Stimulated activated CD8-positive, alpha-beta memory T cell treated with anti-CD3 and anti-CD28 coated beads, Interleukin-15, amount 100 ng/mL, for 48 hours (primary cell): ENCODE measurements at places on chromosomes 12 and 14.

- DNase-seq: no peak
These were observed 100.4 kb upstream of the FGD4 start for GRCh38 chr12:32298917-32299316.

- peak; percentile 63 for DNase-seq
These were observed 5.6 kb downstream of the TNFRSF1A start for GRCh38 chr12:6336079-6336888.

DNA sequence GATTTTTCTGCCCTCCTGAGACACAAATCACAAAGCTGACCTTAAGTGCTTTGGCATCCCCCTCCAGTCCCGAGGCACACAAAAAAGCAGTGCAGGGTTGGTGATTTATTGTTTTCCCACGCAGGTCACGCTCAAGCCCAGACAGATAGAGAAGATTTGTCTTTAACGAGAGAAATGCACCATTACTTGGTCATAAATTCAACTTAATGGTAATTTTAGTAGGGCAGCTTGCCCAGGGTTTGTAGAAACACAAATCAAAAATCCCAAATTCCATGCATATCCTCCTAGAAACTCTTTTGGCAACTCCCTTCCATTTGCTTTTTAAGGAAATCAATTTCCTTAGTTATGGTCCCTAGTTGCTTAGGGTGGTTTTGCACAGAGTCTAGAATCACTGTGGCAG, 132.6 kb downstream of the IGF1 start:
- DNase-seq: no peak

DNA sequence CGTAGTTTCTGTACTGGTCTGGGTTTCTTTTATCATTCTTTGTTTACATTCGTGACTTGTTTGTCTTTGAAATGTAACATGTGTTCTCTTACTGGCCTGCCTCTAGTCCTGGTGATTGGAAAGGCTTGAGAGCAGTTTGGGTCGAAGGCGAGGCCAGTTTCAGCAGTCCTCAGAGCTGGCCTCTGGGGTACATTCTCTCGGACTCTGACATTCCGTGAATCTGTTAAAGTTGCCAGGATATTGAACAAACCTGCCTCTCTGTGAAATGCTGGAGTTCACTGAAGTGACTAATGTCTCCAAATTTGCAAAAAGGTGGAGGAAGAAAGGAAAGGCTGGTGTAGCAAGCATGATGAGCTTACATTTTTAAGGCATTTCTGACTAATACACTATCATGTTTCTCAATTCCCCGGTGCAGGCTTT, 1.5 kb downstream of the PLEKHA5 start:
- DNase-seq: no peak

- DNase-seq: no peak
These were observed 27.5 kb downstream of the ZC2HC1C start for GRCh38 chr14:75096959-75097358.

DNA sequence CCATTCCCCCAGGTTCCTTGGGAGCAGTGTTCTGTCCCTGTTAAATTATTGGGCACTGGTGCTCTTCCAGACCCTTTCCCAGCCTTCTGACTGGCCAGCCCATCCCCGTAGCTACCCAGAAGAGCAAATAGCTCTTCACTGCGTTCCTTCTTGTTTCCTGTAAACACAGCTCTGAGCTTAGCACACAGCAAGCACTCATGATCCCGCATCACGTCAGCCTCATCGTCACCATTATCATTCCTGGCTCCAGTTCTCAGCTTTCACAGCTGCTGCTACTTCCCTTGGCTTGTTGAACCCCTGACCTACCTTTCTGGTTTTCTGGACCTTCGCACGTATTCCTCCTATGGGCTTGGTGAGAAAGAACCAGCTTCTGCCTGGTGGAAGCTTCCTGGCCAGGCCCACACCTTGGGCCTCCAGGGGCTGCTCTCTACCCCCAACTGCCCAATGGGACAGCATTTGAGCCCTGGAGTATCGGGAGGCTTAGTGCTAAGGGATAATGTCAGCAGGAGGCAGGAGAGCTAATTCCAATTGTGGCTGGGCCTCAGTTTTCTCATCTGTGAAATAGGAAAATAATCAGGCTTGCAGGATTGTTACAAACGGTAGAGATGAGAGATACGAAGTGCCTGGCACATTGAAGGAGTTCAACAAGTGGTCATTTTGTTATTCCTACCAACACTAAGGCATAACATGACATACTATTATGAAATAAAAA, 22.6 kb upstream of the PAPOLA start:
- no peak for DNase-seq

- no peak for DNase-seq
These were observed 144.0 kb upstream of the TMPO start for GRCh38 chr12:98371419-98371818.

GRCh38 chr14:69242311-69243224, 17.4 kb upstream of the GALNT16 start:
- DNase-seq: no peak

DNA sequence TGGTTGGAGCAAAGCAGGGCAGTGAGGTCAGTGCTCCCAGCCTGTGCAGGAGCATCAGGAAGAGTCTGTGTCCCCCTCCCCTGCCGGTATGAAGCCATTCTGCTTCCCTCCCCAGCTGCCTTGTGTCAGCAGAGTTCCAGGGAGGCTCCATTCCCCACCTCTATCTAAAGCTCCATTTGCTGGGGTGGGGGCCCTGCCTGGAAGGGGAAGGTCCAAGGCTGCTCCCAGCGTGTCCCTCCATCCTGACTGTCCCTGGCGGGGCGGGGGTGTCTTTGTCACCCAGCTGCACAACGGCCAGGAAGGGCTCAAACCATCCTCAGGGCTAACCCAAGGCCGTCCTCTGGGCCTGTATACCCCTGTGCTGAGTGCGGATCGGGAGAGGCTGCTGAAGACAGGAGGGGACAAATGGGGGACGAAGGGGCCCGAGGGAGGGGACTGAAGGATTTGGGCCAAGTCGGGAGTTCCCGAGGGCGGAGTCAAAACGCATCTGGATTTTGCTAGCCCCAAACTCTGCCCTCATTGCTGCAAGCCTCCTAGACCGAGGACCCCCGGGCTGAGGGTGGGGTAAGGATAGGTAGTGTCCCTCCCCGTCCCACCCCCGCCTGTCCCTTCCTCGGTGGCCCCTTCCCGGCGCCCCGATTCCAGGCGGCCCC, 748 bp upstream of the ACVRL1 start:
- DNase-seq: no peak

- no peak for DNase-seq
These were observed 4.1 kb upstream of the STAB2 start for GRCh38 chr12:103583008-103583407.

DNA sequence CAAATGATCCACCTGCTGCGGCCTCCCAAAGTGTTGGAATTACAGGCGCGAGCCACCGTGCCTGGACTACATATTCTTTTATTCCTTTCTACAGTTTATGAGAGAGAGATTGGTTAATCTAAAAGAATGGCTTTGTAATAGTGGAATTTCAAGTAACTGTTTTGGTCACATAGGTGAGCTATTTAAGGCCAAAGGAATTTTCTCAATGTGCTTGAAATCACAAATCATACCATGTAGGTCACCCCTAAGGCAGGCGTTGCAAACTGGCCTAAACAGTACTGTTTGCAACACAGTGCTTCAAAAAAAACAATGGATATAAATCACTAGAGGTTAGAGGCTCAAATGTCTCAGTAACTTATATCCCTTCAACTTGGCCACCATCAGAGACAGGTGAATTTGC, 103.7 kb upstream of the PTPRR start:
- no peak for DNase-seq

- no peak for DNase-seq
These were observed 9.9 kb downstream of the TBK1 start for GRCh38 chr12:64461634-64462414.

GRCh38 chr14:33566082-33566481, 384.8 kb downstream of the EGLN3 start:
- no peak for DNase-seq

DNA sequence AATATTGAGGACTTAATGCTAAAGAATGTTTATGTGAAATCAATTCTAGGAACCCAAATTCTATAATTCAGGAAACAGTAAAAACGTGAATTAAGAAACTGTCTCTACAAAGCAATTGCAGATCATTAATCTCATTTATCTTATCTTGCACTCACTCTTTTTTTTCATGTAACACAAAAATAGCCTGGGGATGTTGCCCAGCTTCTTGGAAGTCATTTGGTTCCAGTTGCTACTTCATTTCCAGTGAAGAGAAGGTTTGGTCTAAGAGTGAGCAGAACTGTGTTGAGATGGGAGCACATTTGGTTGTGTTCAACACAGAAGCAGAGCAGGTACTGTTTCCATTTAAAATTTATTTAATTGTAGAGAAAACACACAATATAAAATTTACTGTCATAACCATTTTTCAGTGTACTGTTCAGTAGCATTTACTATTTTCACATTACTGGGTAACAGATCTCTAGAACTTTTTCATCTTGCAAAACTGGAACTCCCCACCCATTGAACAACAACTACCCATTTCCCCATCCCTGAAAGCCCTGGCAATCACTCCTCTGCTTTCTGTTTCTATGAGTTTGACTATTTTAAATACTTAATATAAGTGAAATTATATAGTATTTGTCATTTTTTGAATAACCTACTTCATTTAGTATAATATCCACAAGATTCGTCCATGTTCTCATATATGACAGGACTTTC, 9.7 kb downstream of the CLEC6A start:
- DNase-seq: no peak

DNA sequence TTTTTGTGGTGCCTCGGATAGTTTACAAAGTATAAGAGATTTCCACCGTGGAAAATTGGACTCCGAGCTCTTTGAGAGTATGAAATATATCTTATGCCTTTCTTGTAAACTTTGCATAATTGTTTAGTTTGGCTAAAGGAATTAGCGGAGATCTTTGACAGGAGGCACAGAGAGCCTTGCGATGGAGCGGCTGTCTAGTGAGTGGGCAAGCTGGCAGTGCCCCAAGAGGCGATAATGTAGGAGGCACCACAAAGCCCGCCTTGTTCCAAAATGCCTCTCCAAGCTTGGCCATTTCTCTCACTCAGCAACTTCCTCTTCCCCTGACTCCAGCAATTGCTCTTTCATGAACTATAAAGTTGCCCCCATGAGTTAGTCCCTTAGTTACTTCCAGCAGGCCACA, 270.1 kb upstream of the PRICKLE1 start:
- DNase-seq: no peak

GRCh38 chr12:47504775-47505446, 200.9 kb downstream of the RPAP3 start:
- DNase-seq: no peak

- no peak for DNase-seq
These were observed 18.5 kb upstream of the KRT80 start for GRCh38 chr12:52210186-52210924.

GRCh38 chr14:91046488-91047072, 13.9 kb downstream of the RPS6KA5 start:
- no peak for DNase-seq

DNA sequence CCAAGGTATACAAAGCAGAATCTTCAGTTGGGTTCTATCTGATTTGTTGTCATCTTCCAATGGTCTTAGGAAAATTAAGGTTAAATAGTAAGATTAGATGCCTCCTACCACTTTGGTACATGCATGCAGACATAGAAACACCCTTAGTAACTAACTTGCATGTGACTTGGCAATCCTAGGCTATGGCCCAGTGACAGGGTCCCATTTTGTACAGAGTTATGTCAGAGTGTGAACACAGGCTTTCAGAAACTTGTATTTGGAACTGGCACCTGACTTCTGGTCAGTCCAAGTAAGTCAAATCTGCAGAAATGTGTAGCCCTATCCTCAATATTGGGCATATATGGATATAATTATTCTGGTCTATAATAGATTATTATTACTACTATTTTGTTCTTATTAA, 53.1 kb downstream of the DAD1 start:
- DNase-seq: no peak

DNA sequence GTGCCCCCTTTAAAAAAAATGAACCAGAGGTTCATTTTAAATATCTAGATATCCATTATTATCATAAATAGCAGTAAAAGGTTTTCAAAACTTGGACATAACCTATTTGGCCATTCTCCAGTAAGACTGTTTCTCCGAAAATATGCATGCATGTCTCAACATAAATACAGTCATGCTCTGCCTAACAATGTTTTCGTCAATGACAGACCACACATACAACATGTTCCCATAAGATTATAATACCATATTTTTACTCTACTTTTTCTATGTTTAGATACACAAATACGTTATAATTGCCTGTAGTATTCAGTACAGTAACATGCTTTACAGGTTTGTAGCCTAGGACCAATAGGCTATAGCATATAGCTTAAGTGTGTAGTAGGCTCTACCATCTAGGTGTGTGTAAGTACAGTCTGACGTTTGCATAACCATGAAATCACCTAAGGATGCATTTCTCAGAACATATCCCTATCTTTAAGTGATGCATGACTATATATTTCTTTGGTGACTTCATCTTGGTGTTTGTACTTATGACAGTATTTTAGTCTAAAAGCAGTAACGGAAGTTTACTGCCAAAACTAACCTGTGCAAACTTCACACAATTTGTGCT, 3.2 kb downstream of the TMEM19 start:
- no peak for DNase-seq

- DNase-seq: no peak
These were observed 39.8 kb downstream of the SVOP start for GRCh38 chr12:108980831-108981618.

DNA sequence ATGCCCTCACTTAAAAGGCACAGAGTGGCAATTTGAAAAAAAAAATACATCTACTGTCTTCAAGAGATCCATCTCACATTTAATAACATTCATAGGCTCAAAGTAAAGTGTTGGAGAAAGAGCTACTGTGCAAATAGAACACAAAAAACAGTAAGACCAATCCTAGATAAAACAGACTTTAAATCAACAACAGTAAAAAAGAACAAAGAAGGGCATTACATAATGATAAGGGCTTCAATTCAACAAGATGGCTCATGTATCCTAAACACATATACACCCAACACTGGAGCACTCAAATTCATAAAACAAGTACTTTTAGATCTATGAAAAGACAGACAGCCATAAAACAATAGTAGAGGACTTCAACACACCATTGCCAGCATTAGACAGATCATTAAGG, 93.6 kb upstream of the PCED1B start:
- DNase-seq: no peak

DNA sequence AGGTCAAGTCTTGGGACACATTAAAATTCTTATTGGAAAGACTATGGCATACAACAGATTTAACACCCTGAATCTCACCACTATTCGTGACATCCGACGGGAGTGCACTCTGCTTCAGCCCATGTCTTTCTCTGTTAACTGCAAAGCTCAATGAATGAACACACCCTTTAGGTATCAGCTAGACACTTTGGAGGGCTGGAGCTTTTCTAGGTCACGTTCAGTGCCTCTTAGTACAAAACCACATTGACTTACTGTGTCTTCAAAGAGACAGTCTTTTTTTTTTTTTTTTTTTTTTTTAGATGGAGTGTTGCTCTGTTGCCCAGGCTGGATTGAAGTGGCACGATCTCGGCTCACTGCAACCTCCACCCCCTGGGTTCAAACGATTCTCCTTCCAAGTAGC, 80.6 kb downstream of the GLT1D1 start:
- no peak for DNase-seq

GRCh38 chr14:50677527-50678063, 9.5 kb upstream of the SAV1 start:
- no peak for DNase-seq
